ENCODE measurements at places on chromosomes 12 and 14. TPM values are rescaled to one million over a fixed set of nuclear protein-coding genes. Genes with fewer than 3 reads are reported as not detected.

The TMPRSS12 gene
- total RNA-seq: not detected

The FBLN5 gene
- 4.3 TPM for total RNA-seq

The ATL1 gene
- total RNA-seq: 3.2 TPM

The ACVRL1 gene
- not detected for total RNA-seq

The AQP6 gene
- total RNA-seq: not detected

The EMC9 gene
- total RNA-seq: 49.2 TPM

The DMAC2L gene
- 16.3 TPM for total RNA-seq

The EIF2S3B gene
- total RNA-seq: 9.3 TPM

The CD163 gene
- total RNA-seq: not detected

The FITM1 gene
- total RNA-seq: not detected

The TAS2R20 gene
- total RNA-seq: 1.1 TPM

The LRP1-AS gene
- not detected for total RNA-seq

The RTL1 gene
- total RNA-seq: not detected

The CLEC2D gene
- 5.1 TPM for total RNA-seq

The KCNA1 gene
- not detected for total RNA-seq

The OR4E2 gene
- not detected for total RNA-seq

The KRT75 gene
- not detected for total RNA-seq

The ADCY4 gene
- not detected for total RNA-seq

The APOF gene
- total RNA-seq: not detected

The TIGAR gene
- total RNA-seq: 44.0 TPM

The KRT6C gene
- 0.19 TPM for total RNA-seq

The MLH3 gene
- total RNA-seq: 28.2 TPM

The LHX5 gene
- total RNA-seq: not detected

The ASIC1 gene
- 1.3 TPM for total RNA-seq

The GPR84 gene
- 0.17 TPM for total RNA-seq

The RNASE1 gene
- total RNA-seq: not detected
